Cerebellar cortex (tissue), 1 donor: ENCODE measurements at places on chromosomes 4 and X.

DNA sequence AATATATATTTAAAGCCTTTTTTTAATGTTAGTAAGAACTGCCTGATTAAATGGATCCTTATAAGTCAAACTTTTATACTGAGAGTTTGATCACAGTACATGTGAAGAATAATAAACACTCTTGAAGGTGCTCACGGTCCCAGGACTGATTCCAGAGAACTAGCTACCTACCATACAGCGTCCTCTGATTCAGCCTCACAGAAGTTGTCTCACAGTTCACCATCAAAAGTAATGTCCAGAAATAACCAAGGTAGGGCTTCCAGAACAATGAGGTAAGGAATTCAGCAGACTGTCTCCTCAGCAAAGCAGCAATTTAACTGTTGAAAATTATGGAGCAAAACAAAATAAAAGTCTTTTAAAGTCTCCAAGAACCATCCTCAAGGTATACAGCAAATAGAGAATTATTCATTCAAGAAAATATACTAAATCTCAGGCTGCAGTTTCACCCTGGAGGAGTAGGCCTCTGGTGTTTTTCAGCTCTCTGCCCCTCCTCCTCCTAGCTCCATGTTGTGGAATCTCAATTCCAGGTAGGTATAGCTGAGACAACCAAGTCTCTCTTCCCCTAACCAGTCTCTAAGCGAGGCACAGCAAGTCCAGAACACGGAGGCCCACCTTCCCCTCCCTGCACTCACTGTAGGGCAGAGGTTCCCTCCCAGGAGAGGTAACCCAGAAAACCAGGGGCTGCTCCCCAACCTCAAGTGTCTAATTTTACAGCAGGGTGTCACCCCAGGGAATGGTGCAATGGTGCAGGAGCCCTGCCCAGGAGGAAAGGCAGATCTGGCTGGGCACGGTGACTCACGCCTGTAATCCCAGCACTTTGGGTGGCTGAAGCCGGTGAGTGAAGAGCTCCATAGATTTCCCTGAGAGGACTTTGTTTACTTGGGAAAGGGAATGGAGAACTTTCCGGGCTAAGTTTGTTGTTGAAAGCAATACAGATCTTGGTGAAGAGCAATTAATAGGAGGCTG, 28.6 kb downstream of the FAM241A start:
- no peak for DNase-seq

GRCh38 chrX:96389281-96390047, 295.2 kb upstream of the DIAPH2 start:
- DNase-seq = no peak

DNA sequence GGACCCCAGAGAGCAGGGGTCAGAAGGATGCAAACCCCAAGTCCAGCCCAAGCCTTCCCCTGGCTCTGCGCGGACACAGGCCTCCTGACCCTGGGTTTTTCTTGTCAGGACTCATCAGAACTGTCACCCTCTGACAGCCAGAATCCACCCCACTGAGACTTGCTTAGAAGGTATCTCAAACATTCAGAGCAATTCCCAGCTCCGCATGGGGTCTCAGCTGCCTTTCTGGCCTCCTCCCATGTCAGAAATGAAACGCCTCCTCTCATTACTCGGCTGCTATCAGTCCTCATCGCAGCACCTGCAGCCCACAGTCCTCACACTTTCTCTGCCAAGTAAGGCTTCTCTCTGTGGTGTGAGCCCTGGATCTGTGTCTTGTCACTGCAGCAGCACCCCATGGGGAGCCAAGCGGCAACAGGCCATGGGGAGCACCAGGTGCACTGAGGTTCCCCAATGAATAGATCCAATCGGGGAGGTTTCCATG, 97.8 kb downstream of the WFS1 start:
- DNase-seq = peak; percentile 63

GRCh38 chrX:71181558-71181909, 36.9 kb downstream of the NLGN3 start:
- DNase-seq = no peak

DNA sequence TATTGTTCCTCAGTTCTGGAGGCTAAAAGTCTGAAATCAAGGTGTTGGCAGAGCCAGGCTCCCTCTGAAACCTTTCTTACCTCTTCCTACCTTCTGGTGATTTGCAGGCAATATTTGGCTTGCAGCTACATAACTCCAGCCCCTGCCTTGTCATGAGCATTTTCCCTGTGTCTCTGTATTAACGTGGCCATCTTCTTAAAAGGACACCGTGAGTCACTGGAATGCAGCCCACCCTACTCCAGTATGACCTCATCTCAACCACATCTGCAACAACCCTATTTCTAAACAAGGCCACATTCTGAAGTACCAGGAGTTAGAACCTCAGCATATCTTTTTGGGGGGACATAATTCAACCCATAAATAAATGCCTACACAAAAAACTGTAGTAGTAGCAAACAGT, 40.7 kb downstream of the FANCB start:
- no peak for DNase-seq

- DNase-seq = no peak
Observed at GRCh38 chr4:184896868-184897715, 71.3 kb upstream of the ACSL1 start.

GRCh38 chrX:94676285-94676684, 1002.3 kb downstream of the FAM133A start:
- DNase-seq = no peak

DNA sequence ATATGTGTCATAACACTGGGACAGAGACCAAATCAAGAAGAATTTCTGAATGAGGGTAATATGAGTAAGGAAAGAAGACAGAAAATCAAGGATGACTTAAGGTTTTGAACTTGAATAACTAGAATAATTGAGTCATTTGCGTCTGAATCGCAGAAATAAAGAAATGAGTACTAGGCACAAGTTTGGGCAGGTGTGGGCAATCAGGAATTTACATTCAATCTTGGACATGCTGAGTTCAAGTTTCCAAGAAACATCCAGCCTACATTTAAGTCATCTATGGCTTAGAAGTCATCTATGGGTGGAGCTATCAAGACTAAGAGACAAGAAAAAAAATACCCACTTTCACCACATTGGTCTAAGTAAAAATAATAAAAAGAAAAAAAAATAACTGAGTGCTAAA, 30.4 kb upstream of the WDR44 start:
- no peak for DNase-seq

GRCh38 chr4:100948911-100949310, 398.4 kb downstream of the PPP3CA start:
- no peak for DNase-seq

DNA sequence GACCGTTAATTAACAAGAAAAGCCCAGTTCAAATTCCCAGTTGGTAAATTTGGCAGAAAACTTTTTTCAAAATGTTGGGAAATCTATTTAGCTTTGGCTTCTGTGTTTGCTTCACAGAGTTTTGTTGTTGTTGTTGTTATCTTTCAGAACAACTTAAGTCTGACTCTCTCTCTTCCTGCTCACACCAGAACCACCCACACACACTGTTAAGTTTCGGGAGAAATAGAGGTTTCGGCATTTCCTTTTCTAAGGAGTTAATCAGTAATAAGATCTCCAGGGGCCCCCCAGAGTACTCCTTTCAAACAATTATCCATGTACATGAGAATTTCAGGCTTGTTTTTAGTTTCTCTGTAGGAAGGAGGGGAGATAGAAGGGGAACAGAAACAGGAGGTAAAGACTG, 106.2 kb upstream of the PTCHD1 start:
- no peak for DNase-seq

- DNase-seq = no peak
Observed at GRCh38 chr4:38290366-38290765, 330.2 kb downstream of the PTTG2 start.

DNA sequence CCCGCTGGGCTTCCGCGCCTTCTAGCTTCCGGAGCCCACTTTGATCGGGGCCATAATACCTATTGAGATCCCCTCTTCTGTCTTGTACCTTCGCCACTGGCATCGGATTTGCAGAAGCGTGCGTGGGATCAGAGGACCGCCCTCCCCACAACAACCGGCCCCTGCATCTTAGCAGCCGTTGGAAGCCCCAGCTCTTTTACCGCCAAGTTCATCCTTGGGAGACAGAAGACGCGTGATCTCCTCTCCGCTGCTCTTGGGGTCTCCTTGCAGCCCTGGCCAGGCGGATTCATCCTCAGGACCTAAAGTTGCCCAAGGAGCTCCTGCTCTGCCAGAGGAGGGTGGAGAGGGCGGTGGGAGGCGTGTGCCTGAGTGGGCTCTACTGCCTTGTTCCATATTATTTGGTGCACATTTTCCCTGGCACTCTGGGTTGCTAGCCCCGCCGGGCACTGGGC, 1.6 kb downstream of the SLIT2 start:
- DNase-seq = no peak

DNA sequence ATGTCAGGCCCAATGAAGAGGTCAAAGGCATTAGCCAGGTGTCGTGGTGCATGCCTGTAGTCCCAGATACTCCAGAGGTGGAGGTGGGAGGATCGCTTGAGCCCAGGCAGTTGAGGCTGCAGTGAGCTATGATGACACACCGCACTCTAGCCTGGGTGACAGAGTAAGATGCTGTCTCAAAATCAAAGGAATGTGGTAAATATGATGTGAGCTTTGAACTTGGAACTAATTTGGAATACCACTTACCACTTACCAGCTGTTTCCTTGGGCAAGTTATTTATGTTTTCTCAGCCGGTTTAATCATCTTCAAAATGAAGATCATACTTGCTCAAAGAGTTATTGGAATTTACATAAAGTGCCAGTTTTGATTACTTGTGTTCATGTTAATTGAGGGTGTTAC, 23.8 kb upstream of the SEPSECS start:
- no peak for DNase-seq

DNA sequence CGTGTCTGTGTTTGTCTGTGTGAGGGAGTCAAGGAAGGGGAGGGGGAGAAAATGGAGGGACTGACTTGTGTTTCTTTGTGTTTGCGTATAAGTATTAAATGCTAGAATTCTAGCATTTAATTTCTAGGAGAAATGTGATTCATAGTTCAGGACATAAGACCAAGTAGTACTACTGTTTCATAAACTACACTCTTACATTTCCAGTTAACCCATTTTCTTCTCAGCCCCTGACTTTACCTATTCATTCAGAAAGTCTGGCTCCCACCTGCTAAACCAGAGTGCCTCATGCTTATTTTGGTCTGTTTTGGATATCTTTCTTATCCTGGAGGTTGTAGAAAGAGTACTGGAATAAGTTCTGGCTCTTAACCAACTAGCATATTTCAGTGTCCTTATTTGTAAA, 14.2 kb downstream of the EDA start:
- no peak for DNase-seq

GRCh38 chr4:186634591-186635128, 79.3 kb upstream of the MTNR1A start:
- DNase-seq = no peak

DNA sequence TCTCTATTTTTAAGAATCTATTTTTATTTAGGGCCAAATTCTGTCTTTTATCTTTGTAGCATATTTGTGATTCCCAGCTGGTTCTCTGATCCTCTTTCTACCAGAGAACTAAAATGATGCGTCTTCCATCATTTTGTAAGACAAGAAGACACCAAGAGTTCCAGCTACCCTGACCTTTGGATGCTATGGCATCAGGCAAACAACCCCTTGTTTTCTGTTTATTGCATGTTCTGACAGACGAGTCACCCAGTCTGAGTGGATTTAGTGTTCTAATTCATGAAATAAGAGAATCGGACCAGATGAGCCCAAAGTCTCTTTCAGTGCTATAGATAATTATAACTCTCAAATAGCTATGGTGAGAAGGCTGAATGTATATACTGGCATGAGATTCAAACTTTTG, 69.7 kb downstream of the ZFYVE28 start:
- no peak for DNase-seq

DNA sequence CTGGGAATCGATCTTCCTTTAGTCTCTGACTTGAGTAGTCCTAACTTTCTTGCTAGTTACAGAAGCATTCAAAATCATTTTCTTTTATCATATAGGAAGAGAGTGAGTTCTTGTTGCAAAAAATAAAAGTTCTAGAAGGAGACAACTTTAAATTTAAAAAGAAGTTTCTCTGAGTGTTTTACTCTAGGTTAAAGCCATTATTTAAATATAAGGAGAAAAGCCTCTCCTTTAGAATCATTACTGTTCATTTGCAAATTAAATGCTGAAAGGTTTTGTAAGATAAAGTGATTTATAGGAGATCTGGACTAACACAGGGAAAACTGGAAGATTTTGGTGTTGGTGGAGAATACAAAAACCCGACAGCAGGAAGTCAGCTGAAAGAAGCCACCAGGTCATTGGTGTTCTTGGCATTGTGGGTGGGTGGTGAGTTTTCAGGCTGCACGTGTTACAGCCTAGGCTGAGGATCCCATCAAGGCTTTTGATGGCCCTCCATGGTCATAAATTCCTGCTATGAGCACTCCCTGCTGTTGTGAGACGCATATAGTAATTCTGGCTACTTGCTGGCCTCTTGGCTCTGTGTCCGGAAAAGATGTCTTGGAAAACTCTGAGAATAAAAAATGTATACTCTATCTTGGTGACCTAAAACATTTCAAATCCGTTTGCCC, 81.6 kb downstream of the GPAT3 start:
- no peak for DNase-seq

DNA sequence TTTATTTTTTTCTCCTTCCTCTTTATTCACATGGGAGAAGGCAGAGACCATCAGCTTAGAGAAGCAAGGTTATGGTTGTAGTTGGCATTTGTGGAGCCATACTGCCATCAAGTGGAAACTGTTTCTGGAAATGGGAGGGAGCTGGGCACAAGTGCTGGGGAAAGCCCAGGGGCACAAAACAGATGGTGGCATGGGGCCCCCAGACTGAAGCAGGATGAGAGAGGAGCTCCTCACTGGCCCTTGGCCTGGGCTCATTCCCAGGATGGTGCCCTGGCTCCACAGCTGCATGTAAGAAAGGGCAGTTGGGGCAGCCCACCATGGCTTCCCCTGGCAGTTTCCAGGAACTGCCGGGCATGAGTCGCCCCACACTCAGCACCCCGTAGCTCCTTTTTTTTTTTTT, 59.2 kb downstream of the NBDY start:
- DNase-seq = peak; percentile 67

- DNase-seq = no peak
Observed at GRCh38 chr4:87540146-87541058, 11.2 kb upstream of the SPARCL1 start.

GRCh38 chr4:75099321-75099720, 166.4 kb downstream of the PARM1 start:
- no peak for DNase-seq

GRCh38 chr4:117626664-117627063, 407.6 kb upstream of the NDST3 start:
- no peak for DNase-seq

DNA sequence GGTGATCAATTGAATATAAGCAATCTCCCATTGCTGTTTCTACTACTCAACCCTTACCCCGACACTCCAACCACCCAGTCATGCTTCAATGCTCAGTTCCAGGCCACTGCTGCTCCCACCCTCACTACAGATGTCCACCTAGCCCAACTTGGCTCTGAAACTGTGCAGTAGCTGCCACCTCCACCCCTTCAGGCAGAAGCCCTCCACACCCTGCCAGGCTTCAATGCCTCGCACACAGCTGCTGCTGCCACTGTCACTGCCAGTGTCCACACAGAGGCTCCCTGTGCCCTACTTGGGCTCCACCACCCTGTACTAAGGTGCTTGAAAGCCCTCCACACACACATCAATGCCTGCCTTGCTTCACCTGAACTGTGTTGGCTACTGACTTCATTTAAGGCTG, 34.6 kb downstream of the LAMTOR3 start:
- no peak for DNase-seq

- DNase-seq = no peak
Observed at GRCh38 chr4:13182133-13182532, 302.0 kb downstream of the RAB28 start.

GRCh38 chrX:2664502-2664901, 26.6 kb upstream of the CD99 start:
- DNase-seq = no peak
